Stimulated activated CD8-positive, alpha-beta memory T cell treated with anti-CD3 and anti-CD28 coated beads, Interleukin-12 subunit alpha, Interleukin-12 subunit beta, amount 100 ng/mL, for 1 hour (primary cell): ENCODE measurements at places on chromosomes 12 and 14.
A peak's percentile ranks its signal among the peaks of the same experiment; 100 is the strongest.

GRCh38 chr14:69982886-69983285 is 103.7 kb downstream of the SMOC1 start:
- no peak for DNase-seq

DNA sequence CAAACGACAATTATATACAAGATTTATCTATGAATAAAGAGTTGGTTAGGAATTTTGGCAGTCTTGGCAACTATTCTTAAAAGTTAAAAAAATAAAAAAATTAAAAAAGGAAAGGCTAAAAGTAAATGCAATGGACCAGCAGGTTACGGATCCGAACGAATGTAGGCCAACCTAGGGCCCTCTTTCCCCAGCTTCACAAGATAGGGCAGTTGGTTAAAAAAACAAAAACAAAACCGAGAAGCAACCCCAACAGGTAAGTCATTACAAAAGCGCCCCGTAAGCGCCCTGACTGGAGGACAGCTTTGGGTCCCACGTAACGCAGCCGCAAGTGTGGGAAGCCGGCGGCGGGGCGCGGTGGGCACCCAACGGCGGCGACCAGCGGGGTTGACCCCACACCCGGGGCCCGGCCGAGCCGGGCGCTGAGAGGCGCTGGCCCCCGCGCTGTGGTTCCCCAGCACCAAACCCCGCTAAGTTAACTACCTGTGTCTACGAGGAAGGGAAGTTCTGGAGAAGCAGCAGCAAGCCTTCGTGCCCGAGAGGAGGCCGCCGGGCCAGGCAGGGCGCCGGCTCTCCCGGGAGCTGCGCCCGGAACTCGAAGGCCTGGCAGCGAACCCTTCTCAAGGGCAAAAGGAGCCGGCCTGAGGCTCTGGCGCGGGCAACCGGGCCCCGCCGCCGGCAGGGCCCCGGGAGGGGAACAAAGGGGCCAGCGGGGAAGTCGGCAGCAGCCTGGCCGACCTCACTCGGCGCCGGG is 882 bp downstream of the HECTD1 start:
- DNase-seq = peak; percentile 12

GRCh38 chr14:104524726-104525125 is 54.8 kb upstream of the C14orf180 start:
- DNase-seq = no peak

GRCh38 chr12:536751-537245 is 77.1 kb downstream of the B4GALNT3 start:
- no peak for DNase-seq

- DNase-seq = no peak
Observed at GRCh38 chr14:102933618-102934231, 11.3 kb downstream of the AMN start.

DNA sequence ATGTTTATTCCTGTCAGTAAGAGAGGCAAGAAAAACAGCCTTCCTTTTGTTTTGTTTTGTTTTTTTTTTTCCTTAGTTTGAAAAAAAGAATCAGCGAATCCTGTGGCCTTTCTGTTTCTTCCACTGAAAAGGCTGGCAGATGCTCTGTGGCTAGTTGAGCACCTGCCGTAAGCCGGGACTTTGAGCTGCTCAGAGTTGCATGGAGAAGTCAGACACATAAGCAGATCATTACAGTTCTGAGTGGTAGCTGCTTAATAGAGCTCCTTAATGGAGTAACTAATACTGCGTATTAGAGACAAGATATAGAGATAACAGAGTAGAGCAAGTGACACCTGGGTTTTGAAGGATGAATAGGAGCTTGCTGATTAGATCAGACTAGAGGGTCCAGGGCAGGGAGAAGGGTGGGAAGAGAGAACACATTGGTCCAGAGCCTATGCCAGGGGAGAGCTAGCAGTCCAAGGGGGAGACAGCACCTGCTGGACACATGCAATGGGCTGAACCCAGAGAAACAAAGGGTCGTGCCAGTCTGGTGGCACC is 129.4 kb downstream of the TSPAN9 start:
- no peak for DNase-seq

DNA sequence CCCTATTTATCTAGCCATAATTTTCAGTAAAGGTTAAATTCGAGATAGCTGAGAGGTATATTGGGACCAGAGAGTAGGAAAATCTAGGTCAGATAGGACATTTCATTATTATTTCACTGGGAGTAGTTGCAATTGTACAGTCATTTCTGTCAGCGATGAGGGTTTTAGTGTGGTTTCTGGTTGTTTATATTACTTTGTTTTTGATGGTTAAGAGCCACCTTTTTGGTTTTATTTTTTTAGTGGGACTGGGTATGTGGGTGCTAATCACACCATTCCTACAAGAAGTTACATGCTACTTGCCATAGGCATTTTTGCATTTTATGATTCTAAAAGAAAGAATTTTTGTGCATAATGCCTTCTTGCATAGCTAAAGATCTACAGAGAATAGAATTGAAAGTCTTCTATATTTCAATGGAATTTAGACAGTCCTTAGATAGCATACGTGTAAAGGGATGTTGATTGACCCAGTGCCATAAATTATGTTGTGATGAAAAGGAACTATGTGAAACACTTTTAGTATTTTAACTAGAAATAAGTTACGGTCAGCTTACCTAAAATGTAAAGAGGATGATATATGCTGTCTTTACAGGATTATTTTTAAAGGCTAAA is 85.2 kb downstream of the KTN1 start:
- DNase-seq = no peak

GRCh38 chr12:52862023-52862422 is 13.2 kb upstream of the KRT78 start:
- DNase-seq = no peak

- no peak for DNase-seq
Observed at GRCh38 chr12:39287817-39288216, 155.1 kb downstream of the KIF21A start.

DNA sequence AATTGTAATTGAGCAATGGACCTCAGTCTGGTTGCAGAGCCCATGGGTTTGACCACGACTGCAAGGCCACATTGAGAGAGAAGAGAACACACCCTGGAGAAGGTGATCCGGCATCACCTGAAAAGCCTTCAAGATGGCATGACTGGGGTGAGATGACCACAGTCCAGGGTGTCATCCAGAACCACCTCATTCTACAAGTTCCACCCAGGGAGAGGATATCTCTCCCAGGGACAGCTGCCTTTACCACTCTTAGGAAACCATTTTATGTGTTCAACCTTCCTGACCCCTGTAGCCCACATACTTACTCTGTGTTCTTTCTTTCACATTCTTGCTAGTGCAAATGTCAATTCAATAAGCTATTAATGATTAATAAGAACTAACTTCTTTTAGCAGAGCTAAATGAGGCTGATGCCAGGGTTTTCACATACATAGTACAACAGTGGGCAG is 43.4 kb upstream of the CPM start:
- no peak for DNase-seq

- no peak for DNase-seq
Observed at GRCh38 chr12:106139422-106140171, 843 bp upstream of the NUAK1 start.

GRCh38 chr12:127909041-127909440 is 357.9 kb upstream of the TMEM132C start:
- DNase-seq = no peak

DNA sequence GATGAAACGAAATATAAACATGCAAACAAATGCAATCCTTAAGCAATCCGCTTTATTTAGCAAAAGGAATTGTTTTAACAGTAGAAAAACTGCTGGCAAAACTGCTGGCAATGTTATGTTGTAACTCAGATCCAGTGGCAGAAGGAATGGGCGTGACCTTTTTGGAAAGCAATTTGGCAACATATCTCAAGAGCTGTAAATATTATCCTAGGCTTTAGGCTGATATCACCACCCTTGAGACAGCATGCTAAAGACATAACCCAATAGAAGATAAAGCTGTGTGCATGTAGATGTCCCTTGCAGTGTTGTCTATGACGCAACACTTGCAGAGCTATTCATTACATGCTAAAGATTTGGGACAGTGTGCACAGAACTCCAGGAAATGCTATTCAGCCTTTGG is 138.5 kb downstream of the DICER1 start:
- DNase-seq = no peak

- no peak for DNase-seq
Observed at GRCh38 chr14:99733540-99734405, 49.7 kb downstream of the CYP46A1 start.

DNA sequence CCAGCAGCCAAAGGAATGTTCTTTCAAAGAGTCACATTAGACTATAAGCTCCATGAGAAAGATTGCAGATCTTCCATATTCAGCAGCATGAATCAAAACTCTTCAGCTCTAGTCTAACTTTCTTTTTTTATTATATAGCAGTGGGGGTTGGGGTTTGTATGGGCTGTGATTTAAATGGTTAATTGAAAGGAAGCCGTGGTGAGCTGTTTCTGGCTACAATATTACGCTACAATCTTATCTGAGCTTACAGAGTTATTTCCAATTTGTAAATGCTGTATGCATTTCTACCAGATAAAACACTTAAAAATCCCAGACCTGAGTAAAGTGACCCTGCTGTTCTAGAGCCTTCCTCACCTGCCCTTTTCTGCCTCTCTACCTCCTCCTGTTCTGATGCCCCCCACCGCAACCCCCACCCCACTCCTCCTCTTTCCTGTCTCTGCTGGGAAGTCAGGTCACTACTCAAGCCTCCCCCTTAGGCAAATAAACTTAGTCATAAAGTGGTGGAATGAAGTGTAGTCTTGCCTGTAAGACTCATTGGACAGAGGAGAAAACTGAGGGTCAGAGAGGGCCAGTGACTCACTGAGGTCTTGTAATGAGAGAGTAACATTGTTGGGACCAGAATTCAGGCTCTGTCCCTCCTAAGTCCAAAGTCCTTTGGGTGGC is 1089.5 kb downstream of the BCL11B start:
- no peak for DNase-seq

DNA sequence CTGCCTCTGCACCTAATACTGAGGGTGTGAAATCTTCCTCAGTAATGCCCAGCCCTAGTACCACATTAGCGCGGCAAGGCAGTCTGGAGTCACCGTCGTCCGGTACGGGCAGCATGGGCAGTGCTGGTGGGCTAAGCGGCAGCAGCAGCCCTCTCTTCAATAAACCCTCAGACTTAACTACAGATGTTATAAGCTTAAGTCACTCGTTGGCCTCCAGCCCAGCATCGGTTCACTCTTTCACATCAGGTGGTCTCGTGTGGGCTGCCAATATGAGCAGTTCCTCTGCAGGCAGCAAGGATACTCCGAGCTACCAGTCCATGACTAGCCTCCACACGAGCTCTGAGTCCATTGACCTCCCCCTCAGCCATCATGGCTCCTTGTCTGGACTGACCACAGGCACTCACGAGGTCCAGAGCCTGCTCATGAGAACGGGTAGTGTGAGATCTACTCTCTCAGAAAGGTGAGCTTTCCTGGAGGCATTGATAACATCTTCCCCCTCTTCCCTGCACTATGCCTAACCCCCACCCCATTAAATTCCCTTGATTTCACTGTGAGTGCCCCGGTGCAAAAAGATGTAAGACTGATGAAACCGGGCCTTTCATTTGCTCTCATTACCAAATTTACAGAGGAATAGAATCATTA is 291.4 kb downstream of the NAV3 start:
- DNase-seq = no peak

- DNase-seq = no peak
Observed at GRCh38 chr12:102024765-102025164, 37.0 kb downstream of the WASHC3 start.

- no peak for DNase-seq
Observed at GRCh38 chr14:87833026-87833425, 160.0 kb downstream of the GALC start.

DNA sequence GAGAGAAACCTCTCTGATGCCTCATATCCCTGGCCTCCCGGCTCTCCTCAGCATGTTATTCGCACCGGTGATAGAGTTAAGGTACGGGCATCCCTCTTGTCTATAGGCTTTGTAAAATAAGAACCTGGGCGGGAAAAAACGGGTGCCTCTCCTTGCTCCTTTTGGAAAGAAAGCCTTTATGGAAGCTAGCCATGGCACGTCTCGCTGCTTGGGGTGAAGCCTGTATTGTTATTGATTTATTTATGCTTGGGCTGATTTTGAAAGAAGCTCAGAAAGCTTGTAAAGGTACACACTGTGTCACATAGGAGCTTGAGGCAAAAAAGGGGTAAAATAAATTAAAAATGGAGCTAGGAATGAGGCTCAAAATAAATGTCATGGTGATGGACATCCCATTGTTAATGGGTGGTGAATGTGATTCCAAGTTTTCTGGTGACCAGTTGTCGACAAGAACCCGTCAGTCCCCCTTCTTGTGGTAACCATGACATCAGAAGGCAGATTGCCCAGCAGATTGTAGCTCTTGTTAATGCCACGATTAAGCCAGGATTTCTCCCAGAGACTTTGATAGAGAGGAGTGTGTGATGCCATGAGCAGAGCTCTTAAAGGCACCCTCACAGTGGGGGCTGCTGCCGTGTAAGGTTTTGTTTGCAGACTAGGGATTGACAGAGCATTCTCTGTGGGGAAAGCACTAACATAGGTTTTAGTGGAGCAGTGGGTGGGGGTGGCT is 50.4 kb upstream of the ASPG start:
- no peak for DNase-seq

- no peak for DNase-seq
Observed at GRCh38 chr14:101884934-101885576, 79.3 kb upstream of the DYNC1H1 start.

DNA sequence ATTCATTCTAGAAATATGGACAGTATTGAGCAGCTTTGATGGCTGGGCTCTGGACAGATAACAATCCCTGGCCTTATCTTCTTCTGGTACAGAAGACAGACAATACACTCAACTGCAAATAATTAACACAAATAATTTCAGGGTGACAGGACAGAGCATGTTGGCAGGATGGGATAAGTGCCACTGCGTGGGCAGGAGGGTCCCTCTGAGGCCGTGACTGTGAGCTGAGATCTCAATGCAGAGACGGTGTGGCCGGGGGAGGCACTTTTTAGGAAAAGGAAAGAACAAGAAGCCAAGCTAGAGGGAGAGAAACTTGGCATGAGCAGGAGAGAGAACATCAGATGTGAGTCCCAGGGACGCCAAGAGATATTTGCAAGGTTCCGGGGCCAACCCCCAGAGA is 8.1 kb downstream of the SYNE3 start:
- no peak for DNase-seq

DNA sequence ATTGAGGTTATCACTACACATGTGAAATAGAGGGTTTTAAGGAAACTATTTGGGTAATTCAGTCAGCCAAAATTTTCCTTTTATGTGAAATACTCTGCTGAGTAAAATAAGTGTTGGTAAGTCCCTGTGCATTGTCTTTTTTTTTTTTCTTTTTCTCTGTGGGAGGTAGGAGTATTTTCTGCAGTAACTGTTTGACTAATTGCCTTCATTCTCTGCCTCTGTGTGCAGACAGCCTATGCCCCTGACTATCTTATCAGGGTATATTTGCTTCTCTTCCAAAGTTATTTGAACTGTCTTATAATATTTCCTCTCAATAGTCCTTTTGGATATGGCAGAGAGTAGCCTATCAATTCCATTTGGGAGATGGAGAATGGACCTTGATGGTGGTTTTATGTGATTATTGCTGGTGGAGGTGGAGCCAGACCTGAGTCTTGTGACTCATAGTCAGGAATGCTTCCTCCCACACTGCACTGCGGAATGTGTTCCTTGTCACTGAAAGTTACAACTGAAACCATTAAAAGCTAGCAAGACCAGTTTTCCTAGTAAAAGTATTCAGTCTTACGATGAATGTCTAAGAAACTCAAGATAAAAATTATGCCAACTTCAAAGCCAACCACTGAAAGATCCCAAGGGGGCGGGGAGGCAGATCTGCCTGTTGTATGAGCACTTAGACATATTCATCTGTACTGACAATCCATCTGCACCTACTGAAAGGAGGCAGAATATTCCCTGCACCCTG is 40.9 kb upstream of the STXBP6 start:
- no peak for DNase-seq
